ENCODE measurements at places on chromosomes 7 and 10.

- DNase-seq, result no peak
Observed at GRCh38 chr7:216360-217300, 24.3 kb downstream of the FAM20C start.

GRCh38 chr7:131096267-131096927 is 231.3 kb upstream of the MKLN1 start:
- no peak for DNase-seq

- DNase-seq, result no peak
Observed at GRCh38 chr7:151175047-151175792, 7.7 kb upstream of the GBX1 start.

DNA sequence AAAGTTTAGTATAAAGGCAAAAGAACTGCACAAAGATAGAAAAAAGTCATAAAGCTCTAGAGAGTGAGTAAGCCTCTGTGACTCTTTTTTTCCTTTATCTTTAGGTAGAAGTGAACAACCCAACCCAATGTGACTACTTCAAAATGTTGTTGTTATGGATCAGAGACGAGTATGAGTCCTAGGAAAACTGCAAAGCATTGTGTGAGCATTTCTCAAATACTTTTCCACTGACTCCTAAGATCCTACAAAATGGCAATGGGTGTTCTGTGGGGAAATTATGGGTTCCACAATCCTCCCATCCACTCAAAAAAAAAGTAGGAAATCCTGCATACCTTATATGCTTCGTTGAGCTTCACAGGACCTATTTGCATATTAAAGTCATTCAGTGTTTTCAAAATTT is 177.1 kb downstream of the DGKI start:
- no peak for DNase-seq

DNA sequence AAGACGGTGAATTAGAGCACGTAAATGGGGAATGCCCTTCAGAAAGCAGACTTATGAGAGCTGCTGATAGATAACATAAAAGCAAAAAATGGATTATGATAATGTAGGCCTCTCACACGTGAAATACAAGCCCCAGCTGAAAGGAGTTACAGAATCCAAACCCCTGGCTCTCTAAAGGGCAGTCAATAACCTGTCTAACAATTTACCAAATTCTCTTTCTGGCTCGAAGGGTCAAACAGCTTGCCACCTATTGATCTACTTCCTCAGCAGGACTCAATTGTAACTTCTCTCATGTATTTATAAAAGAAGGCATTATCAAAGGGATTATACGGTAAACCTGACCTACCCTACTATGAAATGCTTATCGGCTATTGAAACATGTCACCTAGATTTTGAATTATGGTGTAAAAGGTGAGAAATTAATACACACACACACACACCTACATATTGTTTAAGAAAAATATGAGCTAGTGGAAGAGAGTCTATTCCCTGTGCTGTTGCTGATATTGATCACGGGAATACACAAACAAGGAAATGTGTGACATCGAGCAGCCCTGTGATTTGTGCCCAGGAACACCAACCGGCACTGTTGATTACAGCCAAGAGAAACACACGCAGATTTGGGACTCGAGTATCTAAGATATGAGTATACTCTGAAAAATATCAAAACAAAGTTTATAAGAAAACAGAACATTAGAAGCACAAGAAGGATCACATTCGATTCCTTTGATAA is 135.6 kb upstream of the NEBL start:
- no peak for DNase-seq

DNA sequence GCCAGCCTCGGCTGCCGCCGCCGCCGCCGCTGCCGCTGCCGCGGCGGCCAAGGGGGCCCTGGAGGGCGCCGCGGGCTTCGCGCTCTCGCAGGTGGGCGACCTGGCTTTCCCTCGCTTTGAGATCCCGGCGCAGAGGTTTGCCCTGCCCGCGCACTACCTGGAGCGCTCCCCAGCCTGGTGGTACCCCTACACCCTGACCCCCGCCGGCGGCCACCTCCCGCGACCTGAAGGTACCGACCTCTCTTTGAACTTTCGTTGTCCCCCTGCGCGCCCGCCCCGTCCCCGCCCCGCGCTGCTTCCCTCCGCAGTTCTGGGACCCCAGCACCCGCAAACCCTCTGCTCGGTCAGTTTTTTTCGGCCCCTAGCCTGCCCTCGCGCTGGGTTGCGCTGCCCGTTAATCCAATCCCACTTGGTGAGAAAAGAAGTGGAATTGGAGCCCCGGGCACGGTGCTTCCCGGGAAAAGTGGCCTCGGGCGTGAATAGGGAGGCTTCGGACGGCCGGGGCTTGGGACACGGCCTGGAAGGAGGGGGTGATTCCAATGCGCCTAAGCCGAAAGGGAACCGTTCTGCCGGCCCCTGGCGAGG is 543 bp downstream of the HMX3 start:
- DNase-seq, result no peak

- DNase-seq, result no peak
Observed at GRCh38 chr7:79211724-79212123, 241.7 kb downstream of the MAGI2 start.

DNA sequence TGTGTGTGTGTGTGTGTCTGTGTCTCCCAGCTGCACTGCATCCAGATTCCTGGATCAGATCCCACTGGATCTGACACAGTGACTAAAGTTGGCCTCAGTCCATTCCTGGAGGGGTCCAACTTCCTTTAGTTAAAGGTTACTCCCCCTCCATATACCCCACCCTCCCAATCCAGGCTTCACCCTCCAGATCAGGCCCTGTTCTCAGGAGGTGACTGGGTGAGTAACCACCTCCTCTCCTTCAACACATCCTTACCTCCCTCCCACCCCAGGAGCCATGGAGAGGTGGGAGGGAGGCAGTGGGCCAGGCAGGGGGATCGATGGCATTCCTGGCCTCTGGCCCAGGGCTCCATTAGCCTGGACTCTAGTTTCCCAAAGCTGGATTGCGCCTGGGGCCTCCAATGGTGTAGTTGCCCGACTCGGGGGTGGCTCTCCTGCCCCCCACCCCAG is 11.3 kb downstream of the KCNIP2 start:
- no peak for DNase-seq

- DNase-seq, result no peak
Observed at GRCh38 chr10:123821136-123821535, 70.5 kb downstream of the CPXM2 start.

- DNase-seq, result peak; percentile 69
Observed at GRCh38 chr7:48088559-48089045, 463 bp upstream of the UPP1 start.

DNA sequence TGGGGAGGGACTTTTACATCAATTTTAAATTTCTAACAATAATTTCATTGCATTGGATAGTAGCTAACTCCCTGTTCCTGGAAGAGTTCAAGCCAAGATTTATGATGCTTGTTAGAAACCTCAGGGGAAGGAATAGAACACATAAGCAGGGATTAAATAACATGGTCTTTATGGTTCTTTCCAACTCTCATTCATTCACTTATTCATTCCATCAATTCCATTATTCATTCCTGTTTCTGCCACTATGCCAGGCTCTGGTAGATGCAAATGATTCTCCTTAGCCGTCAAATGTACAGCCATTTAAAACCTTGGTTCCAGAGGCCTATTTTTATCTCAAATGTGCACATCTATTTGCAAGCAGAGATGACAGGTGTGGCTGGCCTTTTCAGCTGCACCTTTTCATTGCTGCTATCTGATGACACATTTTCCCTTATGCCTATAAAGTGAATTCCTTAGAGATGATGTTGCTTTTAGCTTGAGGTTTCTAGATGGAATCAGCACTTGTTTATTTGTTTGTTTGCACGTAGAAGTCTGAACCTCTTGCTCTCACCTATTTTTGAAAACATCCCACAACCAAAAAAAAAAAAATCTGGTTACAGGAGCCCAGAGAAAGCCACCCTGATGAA is 205.7 kb upstream of the IGFBP3 start:
- no peak for DNase-seq

- DNase-seq, result no peak
Observed at GRCh38 chr10:83492004-83492403, 647.3 kb upstream of the GHITM start.

DNA sequence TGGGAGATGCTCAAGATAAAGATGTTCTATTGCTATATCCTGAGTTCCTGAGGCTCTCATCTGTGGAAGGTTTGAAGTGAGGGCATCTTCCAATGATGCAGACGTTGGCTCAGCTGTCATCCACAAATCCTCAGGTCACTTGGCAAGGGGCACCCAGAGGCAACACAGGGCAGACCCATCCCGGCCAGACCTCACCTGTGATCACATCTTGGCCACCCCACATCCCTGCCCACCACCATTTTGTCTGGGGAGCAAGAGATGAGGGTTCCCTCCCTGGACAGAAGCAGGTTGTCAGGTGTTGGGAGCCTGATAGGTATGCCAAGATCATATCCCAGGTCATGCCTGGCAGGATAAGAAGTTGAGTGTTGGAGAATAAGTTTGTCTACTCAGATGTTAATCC is 918.2 kb upstream of the ZNF722 start:
- DNase-seq, result no peak

GRCh38 chr10:121648059-121648458 is 49.8 kb upstream of the FGFR2 start:
- DNase-seq, result no peak

DNA sequence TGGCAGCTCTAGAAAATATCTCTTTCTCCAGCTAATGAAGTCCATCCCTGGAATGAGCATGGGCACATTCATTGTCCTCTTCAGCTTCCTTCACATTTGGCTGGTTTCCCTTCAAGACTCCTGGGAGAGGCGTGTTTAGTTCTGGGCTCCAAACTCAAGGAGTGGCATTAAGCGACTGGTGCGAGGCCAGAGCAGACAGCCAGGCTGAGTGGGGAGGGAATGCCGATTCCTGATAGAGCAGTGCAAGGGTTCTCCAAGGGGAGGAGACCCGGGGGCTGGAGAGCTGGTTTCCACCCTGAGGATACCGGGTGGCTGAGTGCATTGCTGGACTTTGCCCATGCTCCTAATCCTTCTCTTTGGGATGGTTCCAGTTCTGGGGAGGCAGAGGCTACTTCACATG is 372.1 kb downstream of the RPS24 start:
- no peak for DNase-seq

DNA sequence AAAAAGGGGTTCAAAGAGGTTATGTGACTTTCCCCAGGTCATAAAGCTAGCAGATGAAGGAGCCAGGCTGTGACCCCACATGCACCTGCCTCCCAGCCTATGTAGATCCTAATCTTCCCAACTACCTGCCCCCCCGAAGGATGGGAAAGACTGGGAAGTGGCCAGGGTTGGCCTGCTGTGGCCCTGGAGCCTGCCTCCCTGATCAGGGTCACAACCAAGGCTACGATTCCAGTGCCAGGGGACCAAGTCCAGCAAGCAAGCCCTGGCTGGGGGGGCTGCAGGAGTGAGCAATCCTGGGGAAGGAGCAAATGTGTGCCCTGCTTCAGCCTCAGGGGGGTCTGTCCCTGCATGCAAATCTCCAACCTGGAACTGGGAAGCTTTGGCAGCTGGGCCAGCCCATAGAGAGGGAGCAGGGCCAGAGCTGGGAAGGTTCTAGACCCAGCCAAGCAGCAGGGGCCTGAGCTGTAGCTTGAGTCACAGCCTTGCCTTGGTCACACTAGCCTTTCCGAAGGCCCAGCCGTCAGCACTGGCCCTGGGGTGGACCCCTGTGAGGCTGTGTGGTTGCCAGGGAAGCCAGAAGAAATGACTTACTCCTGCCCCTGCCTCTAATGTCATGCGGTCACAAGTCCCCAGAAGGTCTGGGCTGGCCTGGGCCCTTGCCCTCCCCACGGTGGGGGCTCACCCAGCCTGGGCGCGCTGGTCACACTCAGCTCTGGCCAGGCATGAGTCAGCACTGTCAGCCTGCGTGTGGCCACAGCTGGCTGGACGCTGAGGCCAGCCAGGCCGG is 96.4 kb upstream of the ZMIZ1 start:
- peak; percentile 52 for DNase-seq

- DNase-seq, result peak; percentile 78
Observed at GRCh38 chr7:23470330-23471105, at the start of gene IGF2BP3. IGF2BP3 (minus strand) TSS chr7:23470491; CDS start chr7:23470110, 381 bp downstream.

GRCh38 chr10:2650328-2650727 is 417.0 kb upstream of the PFKP start:
- no peak for DNase-seq

DNA sequence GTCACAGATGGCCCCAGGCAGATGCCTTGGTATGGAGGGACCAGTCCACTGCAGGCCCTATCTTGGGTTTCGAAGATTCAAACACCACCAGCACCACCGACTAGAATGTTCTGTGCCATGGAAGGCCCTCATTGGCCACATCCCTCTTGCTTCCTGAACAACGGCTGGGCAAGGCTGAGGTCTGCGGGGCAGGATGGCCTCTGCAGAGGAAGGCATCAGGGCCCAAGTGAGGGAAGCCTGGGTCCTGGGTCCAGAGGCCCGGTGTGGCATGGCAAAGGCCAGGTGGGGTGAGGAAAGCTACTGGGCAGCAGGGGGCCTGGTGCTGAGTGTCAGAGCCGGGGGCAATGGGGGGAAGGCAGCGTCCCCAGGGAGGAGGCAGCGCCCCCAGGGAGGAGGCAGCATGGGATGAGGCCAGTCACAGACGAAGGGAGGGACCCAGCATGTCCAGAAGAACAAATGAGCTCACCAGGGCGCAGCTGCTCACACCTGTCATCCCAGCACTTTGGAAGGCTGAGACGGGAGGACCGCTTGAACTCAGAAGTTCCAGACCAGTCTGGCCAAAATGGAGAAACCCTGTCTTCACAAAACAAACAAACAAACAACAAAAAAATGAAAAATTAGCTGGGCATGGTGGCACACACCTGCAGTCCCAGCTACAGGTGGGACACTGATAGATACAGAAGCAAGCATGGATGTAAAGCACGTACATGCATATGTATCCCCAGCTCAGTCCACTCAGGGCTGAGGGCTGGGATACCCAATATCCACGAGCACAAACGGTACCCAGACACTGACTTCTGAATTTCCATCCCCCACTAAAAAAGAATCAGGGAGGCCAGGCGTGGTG is 64.4 kb downstream of the PROSER2 start:
- no peak for DNase-seq

DNA sequence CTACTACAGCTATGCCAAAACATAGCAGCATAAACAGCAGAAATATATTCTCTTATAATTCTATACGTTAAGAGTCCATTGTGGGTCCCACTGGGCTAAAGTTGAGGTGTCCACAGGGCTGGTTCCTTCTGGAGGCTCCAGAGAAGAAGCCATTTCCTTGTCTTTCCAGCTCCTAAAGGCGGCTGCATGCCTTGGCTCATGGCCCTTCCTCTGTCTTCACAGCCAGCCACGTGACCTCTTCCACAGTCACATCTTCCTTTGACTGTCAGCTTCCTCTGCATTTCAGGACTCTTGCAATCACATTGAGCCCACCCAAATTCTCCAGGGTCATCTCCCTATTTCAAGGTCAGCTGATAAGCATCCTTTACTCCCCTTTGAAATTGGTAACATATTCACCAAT is 17.2 kb downstream of the NACAD start:
- DNase-seq, result no peak

GRCh38 chr7:89695241-89695640 is 459.0 kb upstream of the STEAP1 start:
- no peak for DNase-seq

DNA sequence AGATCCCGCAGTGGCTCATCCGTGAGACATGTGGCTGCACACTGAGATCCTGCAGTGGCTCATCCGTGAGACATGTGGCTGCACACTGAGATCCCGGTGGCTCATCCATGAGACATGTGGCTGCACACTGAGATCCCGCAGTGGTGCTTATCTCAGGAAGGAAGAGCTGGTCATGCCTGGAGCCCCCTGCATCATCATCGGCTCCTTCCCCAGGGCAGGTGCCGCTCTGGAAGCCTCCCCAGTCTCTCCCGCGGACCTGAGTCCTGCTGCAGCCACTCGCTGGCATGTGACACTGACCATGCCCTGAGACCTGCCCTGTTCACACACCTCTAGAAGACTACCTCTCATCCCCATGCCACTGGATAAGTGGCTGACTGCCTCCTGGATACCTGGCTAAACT is 181.3 kb downstream of the PTPRN2 start:
- DNase-seq, result no peak
